ENCODE measurements at places on chromosomes 3 and 15.

GRCh38 chr3:107085261-107085660 lies 292.0 kb upstream of the CCDC54 start:
- DNase-seq: no peak

DNA sequence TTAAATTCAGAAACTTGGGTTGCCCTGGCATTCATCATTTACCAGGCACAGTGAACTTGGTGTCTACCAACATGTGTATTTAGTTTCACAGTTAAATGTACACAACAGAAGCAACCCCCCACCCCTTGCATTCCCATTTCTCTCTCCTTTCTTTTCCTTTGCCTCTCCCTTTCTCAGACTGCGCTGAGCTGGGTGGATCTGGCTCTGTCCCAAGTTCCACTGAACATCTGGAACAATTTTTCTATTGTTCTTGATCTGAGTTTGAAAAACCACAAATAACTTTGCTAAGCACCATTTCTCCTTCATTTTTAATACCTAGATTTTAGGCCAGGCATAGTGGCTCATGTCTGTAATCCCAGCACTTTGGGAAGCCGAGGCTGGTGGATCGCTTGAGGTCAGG lies 242.2 kb downstream of the ABHD5 start:
- no peak for DNase-seq

DNA sequence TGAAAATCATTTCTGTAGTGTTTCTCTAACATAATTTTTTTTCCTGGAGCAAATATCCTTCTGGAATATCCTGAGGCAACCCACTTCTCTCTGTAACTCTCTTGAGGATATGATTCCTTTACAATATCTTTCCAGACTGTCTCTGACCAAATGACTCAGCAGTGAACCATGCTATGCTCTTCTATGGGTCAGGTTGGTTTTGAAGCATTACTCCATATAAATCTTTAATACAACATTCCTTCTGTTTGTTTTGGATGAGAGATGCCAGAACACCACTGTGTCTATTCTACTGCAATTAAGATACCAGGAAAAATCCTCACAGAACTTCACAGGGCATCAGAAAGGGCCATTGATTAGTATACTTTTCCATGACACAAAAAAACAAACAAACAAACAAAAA lies 626.4 kb upstream of the ZNF385D start:
- no peak for DNase-seq

DNA sequence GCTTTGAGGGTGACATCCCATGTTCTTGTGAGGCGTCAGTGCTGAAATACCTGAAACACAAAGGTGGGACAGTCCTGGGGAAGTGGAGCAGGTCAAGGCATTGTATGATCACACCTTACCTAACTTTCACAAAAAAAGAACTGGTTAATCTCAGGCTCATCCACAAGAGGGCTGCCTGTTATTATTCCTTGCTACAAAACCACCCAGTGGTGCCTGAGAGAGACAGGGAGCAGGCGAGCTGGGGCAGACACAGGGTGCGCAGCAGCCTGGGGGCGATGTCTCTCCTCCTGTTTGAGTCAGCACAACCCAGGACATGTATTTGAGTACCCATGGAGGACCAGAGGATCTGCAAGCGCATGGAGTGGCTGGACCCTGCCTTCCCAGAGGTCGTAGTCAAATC lies 316.8 kb upstream of the ATP10A start:
- no peak for DNase-seq

DNA sequence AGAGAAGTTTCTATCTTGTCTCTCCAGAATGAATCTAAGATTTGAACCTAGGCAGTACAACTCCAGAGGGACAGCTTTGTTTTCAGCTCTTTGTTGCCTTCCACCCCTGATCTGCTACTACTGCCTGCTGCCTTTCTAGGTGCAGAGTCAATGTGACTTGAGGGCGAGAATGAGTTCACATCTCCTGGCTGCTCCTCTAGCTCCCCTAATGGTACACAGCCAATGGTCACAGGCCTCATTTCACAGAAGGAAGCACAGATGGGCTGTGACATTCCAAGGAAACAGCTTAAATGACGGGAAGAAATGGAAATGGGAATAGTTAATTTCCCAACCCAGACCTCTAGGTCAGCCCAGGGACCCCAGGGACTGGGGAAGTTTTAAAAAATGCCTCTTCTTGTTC lies 32.4 kb downstream of the FAM43A start:
- no peak for DNase-seq

DNA sequence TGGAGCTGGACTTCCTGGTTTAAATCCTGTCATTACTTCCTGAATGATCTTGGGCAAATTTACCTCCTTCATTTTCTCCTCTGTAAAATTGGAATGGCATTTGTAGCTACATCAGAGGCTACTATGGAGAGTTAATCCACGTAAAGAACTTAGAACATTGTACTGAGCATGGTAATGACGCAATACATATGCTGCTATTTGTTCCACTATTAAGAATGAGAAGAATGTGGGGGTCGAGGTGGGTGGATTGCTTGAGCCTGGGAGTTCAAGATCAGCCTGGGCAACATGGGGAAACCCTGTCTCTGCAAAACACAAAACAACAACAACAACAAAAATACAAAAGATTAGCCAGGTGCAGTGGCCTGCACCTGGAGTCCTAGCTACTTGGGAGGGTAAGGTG lies 250.6 kb downstream of the RYR3 start:
- DNase-seq: no peak

Data from NCI-H1436 treated with DMSO at 0.1 percent for 48 hours (cell line).